Stimulated activated CD8-positive, alpha-beta memory T cell treated with anti-CD3 and anti-CD28 coated beads, Interleukin-7, amount 100 ng/mL, for 1 hour (primary cell): ENCODE measurements at places on chromosomes 12 and 14.

GRCh38 chr12:32542428-32543229 is 136.5 kb upstream of the DNM1L start:
- no peak for DNase-seq

DNA sequence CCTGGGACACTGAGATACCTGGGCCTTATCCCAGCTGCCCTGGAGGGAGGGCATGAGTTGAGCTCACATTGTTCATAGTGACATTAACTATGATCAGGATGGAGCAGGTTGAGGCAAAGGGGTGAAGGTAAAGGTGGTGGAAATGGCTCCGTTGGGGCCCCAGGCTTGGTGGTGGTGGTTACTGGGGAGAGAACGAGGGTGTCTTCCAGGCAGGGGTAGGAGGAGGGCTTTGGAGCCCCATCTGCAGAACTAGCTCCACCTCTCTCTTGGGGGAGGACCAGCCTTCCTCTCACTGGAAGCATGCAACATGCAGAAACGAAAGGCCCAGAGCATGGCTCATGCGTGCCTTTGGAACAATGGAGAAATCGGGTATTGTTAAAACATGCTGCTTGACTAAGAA is 217.0 kb downstream of the SLC41A2 start:
- DNase-seq, result no peak

DNA sequence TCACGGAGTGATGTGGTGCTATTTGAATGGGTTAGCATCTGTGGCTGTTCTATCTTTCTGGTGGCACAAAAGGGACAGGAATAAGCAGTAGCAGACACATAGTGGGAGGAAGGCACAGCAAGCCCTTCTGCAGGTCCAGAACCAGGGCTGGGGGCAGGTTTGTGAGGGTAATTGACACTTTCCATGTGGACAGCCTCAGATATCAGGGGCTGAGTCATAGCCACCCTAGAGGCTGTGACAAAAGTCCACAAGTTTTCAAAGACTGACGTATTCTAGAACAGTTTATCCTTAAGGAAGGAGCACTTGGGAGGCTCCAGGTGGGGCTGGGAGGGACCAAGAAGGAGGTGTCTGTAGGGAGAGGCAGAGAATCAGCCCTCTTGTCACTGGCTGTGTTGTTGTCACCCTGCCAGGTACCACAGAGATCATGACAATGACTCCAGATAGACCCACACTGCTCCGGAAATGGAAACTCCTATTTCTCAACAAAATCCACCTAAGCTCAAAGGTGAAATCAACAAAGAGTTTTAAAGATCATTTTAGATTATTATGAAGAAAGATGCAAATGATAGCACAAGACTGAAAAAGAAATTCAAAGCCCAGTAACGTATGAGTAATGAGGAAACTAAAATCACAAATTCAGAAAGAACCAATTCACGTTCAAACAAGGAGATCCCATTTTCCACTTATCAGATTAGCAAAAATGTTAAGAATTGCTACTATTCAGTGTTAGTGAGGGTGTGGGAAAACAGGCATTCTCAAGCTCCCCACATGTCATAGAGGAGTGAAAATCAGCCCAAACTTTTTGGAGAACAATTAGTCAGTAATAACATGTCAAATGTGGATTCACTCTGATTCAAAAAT is 48.3 kb downstream of the NFKBIA start:
- no peak for DNase-seq

DNA sequence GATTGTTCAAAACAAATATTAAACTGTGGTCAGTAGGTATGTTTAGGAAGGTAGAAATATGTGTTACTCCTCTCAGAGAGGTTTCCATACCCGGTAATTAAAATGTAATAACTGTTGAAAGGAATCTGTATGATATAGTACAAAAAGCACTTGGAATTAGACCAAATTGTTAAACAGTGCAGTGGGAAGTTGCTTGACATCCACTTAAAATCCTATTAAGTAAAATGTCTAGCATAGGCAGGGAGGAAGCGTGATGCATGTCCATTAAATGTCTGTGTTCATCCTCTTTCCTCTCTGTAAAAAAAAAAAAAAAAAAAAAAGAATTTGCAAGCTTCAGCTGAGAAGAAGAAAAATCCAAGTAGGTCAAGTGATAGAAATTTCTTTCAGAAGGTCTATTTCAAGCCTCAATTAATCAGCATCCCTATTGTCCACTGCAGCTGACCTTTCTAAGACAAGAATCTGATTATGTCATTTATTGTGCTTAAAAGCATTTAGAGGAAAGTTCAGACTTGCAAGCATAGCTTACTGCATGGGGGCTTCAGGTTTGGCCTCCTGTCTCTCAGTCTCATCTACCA is 265.6 kb upstream of the RGS6 start:
- DNase-seq, result no peak

GRCh38 chr14:98840091-98840490 is 431.9 kb downstream of the BCL11B start:
- no peak for DNase-seq

GRCh38 chr12:42960087-42960527 is 370.6 kb upstream of the PRICKLE1 start:
- no peak for DNase-seq

DNA sequence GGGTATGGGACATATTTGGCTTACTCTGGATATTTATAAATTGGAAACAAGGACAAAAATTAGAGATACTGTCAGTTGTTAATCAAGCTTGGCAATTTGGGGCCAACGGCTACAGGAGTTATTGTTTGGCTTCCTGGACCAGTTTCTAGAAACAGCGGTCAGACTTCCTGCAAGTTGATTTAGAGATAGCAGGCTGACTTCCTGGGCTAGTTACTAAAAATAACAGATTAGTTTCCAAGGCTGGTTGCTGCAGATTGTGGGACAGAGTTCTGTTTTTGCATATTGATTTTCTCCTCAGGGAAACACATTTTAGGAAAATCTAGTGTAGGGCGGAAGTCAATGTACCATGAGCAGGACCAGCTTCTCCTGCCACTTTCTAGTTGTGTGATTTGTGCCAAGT is 144.0 kb upstream of the TMPO start:
- no peak for DNase-seq

- no peak for DNase-seq
Measured at GRCh38 chr14:101884934-101885576, 79.3 kb upstream of the DYNC1H1 start.

- DNase-seq, result no peak
Measured at GRCh38 chr14:89444516-89445125, 27.6 kb upstream of the FOXN3 start.

DNA sequence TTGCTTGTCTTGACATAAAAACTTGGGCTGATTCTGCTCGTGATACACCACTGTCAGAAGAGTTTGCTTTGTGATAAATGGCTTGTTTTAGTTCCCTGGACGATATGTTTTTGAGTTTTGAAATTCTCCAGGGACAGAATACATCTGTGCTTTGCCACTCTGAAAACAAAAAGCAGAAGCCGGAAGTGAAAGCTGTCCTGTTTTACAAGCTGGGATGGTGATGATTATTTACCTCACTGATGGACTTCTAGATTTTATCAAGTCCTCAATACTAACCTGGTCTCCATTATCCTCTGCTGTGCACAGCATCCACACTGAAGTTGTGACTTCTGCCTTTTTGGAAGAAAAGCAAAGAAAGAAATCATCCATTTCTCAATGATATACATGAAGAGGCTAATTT is 251.6 kb downstream of the TRHDE start:
- no peak for DNase-seq

DNA sequence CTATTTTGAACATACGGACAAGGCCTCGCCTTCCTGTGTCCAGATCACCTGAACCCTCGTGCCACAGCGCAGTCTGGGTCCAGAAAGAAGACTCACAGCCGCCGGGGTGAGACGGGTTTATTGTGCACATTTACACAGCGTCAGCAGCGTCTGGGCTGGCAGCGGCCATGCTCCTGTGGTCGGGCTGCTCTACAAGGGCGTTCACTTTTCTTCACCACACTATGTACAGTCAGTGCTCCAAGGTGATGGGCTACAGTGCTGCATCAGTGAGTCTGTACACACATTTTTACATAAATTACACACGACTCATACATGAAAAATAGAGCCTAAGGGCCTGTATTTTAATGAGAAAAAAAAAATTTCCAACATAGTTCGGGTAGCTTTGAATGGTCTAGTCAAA is 18.0 kb downstream of the ZFYVE21 start:
- no peak for DNase-seq

GRCh38 chr12:72692338-72692737 is 420.2 kb downstream of the TRHDE start:
- DNase-seq, result no peak

- DNase-seq, result no peak
Measured at GRCh38 chr14:39154594-39155189, 15.4 kb downstream of the TRAPPC6B start.
